ENCODE measurements at places on chromosomes 1 and 21.

DNA sequence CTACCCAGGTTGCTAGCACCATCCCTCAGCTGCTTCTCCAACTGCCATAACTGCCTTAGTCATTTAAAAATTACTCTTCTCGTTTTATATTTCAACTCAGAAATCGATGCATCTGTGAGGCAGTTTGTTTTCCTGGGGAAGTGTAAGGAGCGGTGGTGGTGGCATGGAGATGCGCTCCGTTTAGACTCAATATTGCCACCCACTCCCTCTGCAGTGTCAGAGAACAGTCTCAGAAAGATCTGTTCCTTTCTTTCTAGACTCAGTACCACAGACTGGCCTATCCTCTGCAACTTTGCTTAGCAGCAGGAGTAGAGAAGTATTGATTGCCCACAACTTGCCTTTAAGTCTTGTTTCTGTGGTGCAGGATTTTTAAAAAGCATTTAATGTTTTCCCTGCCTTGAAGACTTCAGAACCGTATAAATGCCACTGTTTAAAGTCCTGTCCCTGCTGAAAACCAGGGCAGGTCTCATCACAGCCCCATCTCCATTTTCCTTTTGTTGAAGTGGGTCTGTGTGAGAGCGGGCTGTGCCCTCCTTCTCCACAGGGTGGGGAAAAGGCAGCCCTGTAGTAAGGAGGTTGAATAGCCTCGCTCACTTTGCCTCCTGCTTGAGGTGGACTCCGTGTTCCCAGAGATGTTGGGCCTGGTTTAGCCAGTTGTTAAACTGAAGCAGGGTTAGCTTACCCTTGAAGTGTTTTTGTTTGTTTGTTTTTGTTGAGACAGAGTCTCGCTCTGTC is 105.2 kb downstream of the NFIA start:
- no peak for DNase-seq

GRCh38 chr1:103561643-103562395 is 9.6 kb upstream of the AMY2B start:
- no peak for DNase-seq

GRCh38 chr1:31757989-31758388 is 6.2 kb downstream of the ADGRB2 start:
- DNase-seq, result no peak

GRCh38 chr1:161402446-161402845 is 34.8 kb upstream of the CFAP126 start:
- DNase-seq, result no peak

- no peak for DNase-seq
These were observed 5.6 kb downstream of the SETDB1 start for GRCh38 chr1:150931773-150932172.

- DNase-seq, result no peak
These were observed 8.2 kb downstream of the IFFO2 start for GRCh38 chr1:18948048-18948912.

DNA sequence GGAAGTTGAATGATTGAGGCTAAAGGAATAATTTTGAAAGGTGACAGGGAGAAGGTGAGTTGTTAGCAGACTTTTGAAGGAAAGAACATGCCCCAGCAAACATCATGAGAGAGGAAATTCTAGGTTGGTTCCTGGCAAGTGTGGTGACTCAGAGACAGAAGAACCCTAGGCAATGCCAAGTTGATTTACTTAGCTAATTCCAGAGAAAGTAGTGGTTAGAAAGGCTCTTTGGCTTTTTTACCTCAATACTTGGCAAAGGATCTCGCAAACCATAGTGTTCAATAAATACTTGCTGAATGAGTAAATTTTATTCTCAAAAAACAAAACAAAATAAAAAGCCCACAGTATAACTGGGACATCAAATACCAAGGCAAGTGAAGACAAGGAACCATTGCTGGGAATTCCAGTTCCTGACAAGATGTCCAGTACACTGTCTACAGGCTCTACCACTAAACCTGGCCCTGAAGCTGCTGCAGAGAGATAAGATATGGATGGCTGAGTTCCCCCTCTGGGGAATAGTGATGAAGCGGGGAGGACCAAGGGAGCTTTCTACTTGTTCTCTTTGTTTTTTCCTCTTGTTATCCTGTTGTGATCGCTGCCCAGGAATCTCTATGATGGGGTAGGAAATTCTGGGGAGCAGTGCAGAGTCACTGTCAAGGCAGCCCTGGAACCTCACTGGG is 48.2 kb downstream of the IL12RB2 start:
- DNase-seq, result no peak

DNA sequence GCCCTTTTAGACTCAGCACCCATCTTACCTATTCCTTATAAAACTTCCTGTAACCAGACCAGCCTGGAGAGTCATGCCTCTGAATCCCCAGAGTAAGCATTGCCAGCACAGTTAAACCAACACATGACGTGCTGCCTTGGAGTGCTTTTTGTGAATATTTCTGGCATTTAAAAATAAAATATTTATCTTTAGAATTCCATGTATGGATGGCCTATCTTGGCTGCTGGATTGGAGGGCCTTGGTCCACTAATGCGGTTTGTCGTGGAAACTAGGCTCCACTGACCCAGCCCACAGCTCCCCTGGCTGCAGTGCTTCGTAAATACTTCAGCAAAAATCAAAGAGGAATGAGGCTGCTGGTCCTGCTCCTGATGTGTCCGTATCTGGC is 17.5 kb downstream of the MTARC1 start:
- no peak for DNase-seq

GRCh38 chr21:45080232-45080631 is 5.9 kb downstream of the ADARB1 start:
- no peak for DNase-seq

DNA sequence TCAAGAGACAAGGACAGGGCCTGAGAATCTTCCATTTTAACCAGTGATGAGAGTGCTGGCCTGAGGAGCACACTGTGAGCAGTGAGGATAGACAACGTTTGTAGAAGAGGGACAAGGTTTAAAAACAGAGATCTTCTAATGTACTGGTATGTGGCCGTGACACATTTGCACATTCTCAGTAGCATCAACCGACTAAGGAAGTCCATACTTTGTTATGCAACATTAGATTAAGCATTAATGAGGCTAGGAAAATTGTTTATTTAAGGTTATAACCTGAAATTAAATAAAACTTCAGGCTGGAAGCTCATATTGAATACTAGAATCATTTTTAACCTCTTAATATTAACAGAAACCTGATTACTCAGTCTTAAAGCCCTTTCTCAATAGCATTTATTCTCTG is 99.0 kb downstream of the SLC45A1 start:
- DNase-seq, result no peak

GRCh38 chr1:6923955-6924881 is 139.0 kb downstream of the CAMTA1 start:
- DNase-seq, result no peak

DNA sequence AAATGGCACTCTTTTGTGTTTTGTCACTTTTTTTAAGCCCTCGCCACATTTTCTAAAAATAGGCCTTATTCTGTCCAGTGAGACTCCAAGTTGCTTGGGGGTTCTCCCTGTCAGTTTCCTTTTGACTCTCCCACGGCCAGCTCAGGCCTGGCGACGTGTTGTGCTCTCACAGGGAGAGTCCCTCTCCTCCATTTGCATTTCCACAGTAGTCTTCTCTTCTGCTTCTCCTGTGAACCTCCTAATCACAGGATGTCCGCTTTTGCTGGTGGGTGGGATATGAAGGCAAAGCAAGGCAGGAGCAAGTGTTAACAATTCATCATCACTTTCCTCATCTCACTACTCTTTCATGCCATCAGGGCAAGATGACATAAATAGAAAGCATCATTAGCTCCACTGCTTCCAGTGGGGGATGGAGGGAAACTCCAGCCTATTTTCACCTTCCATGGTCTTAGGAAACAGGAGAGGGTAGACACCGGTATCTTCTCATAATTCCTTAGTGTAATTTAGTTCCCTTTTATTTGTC is 99.8 kb downstream of the INTS7 start:
- no peak for DNase-seq

DNA sequence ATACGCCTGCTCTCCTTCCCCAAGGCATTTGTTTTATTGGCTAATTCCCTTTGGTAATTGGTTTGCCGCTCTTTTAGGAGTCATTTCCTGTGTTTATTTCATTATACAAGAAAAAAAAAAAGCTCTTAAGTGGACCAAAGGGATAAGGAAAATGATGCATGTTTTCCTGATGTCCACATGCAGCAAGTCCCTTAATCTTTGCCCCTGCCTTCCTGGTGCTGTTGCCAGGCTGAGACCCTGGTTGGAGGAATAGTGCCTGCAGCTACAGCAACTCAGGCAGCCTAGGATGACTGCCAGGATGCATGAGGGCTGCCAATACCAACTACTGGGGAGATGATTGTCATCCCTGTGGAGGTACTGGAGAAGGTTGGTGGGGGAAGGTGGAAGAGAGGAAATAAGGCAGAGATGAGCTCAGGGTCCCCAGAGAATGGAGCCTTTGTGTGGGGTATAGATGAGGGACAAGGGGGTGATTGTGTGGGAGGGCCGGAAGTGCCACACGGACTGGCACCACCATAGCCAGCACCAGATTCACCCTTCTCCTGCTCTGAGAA is 6.1 kb upstream of the GATAD2B start:
- no peak for DNase-seq

DNA sequence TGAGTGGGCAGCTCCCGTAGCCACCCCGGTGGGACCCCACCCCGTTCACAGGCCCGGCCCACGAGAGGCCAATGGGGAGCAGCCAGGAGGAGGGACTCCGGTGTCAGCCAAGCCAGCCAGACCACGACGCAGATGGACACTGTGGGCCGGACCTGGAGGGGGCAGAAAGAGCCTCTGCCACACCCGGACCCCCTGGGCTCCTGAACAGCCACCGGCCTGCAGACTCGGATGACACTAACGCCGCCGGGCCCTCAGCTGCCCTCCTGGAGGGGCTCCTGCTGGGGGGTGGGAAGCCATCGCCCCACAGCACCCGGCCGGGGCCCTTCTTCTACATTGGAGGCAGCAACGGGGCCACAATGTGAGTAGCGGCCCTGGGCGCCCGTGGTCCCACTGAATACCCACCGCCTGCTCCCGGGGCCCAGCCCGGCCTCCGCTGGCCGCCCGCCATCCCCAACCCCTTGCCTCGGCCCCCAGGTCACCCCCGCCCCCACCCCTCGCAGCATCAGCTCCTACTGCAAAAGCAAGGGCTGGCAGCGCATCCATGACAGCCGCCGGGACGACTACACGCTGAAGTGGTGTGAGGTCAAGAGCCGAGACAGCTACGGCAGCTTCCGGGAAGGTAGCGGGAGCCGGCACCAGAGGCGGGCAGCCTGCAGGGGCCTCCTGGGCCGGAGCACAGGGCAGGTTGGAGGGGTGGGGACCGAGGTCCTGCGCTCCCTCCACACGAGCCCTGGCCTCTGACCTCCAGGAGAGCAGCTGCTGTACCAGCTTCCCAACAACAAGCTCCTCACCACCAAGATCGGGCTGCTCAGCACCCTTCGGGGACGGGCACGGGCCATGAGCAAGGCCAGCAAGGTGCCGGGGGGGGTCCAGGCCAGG is 6.5 kb downstream of the TTLL10 start:
- peak; percentile 24 for DNase-seq

GRCh38 chr1:178960482-178961240 is 65.0 kb upstream of the FAM20B start:
- no peak for DNase-seq

- DNase-seq, result no peak
These were observed 8.3 kb downstream of the TGFBR3 start for GRCh38 chr1:91877574-91878208.

- no peak for DNase-seq
These were observed 34.8 kb upstream of the ADARB1 start for GRCh38 chr21:45039317-45040156.

DNA sequence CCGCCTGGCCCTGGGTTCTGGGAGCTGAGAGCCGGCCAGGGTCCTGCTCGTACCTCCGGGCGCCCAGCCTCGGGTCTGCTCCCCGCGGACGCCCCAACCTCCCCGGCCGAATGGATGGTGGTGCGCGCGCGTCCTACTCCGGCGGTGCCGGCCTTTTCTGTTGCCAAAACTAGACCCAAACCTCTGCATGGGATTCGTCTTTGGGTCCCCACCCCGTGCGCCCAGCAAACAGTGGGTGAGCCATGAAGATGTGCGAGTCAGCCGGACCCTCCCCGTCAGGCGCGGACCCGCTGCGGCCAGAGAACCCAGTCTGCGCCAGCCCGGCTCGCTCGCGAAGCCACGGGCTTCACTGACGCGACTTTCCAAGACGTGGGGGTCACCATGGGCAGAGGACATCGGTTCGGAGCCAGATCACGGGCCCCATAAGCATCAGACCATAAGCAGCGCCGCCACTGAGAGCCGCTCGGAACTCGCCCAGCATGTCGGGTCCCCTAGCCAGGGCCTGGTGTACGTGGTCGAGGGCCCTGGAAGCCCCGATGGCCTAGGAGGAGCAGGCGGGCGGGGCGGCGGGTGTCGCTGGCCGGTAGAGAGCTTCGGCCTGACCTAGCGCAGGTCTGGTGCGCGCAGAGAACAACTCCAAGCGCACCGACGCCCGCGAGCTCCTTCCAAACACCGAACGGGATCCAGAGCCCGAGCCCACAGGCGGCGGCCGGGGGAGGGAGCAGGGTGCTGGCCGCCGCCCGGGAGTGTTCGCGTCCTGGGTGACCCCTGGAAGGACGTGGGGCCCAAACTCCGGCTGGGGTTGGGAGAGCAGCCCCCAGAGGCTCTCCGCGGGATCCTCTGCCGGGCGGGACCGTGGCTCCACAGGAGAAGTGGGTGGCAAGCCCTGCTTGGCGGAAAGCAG is 1.0 kb upstream of the TP73 start:
- DNase-seq, result peak; percentile 65

- no peak for DNase-seq
These were observed 38.7 kb downstream of the PHC2 start for GRCh38 chr1:33392206-33392605.
